ENCODE measurements at places on chromosomes 4 and X.

- DNase-seq: no peak
These were observed 12.5 kb downstream of the ALB start for GRCh38 chr4:73416423-73417087.

GRCh38 chrX:12954981-12955380 lies 19.9 kb upstream of the TMSB4X start:
- DNase-seq: no peak

DNA sequence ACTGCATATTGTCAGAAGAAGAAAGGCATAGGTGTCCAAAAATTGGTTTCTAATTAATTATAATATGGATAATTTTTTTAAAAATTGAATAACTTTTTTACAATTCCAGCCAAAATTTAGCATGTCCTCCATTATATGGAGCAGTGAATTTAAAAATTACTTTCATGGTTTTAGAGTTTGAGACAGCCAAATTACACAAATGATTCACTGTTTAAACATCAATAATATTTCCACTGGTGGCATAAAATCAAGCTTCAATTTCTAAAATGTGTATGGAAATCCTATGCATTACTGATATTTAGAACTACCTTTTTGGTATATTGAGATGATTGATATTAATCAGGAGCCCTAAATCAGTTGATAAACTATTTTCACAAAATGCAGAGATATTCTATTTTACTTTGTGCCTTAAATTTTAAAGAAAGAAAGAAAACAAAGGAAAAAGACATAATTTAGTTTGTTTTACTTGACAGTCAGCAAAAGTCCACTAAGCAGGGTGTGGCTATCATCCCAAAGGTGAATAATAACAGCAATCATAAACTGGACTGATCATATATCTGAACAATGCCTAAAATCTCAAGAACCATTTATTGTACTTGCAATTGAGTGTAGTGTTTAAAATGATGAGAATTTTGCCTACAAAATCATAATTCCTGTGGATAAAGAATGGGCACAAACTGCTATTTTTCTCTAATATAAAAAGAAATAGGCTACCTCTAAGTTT lies 34.2 kb downstream of the KLHL34 start:
- no peak for DNase-seq

- no peak for DNase-seq
These were observed 37.1 kb upstream of the ELF2 start for GRCh38 chr4:139214039-139214534.

GRCh38 chr4:1959104-1959384 lies 49.7 kb downstream of the NELFA start:
- no peak for DNase-seq

DNA sequence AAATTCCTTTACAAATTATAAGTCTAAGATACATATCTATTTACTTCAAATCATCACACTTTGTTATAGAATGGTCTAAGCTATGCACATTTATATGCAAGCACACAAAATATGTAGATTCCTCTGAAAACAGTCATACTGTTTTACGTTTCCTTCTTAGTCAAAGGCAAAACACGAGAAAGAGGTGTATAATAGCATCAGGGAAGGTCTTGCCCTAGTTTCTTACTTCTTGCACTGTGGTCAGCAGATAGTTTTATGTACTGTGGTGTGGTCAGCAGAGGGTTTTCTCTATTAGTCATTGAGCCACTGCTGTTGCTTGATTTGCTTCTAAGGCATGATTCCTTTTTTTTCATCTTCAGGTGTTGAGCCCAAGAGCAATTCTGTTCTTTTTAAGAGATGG lies 117.7 kb downstream of the ADAM29 start:
- DNase-seq: no peak

DNA sequence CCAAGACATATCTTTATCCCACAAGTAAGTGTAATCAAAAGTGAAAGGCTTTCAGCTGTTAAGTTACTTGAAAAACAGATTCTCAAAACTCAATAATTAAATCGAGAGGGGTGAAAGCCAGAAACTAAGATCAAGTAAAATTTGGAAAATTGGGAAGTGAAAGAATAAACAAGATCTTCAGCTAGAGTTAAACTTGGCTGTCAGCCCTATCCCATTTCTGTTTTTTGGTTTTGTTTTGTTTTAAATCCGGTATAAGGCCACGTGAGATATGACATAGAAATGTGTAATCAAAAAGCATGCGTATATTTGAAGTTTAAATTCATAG lies 856.8 kb downstream of the STIM2 start:
- no peak for DNase-seq

- DNase-seq: no peak
These were observed 36.3 kb upstream of the AGA start for GRCh38 chr4:177478496-177478895.

- DNase-seq: no peak
These were observed 175.2 kb upstream of the ADAMTS3 start for GRCh38 chr4:72744103-72744725.

GRCh38 chr4:15402974-15403373 lies 24.9 kb upstream of the C1QTNF7 start:
- DNase-seq: no peak

DNA sequence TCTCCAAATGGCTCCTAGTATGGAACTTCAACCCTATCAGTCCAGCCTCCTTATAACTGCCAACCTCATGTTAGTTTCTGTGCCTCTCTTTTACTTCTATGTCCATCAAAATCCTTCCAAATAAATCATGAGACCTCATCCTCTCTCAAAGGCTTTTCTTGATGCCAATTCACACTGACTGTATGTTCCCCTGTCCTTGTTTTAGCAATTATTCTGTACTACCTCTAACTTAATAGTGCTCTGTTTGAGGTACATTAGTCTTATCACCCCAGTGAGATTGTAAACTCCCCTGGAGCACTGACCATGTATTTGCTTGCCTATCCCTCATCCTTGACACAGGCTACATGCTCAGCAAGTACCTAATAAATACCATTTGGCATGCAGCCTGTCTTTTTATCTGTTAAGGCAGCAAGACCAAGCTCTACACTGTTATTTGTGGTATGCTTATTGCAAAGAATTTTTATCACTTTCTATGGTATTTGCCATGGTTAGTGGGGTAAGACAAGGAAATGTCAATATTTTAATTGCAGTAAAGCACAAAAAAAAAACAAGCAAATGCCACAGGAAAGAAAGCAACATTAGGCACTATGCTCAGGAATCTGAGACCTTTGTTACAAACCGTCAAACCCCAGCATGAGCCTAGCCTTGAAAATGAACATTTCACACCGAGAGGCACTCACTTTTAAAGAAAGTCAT lies 119.2 kb downstream of the SMARCA1 start:
- DNase-seq: no peak

DNA sequence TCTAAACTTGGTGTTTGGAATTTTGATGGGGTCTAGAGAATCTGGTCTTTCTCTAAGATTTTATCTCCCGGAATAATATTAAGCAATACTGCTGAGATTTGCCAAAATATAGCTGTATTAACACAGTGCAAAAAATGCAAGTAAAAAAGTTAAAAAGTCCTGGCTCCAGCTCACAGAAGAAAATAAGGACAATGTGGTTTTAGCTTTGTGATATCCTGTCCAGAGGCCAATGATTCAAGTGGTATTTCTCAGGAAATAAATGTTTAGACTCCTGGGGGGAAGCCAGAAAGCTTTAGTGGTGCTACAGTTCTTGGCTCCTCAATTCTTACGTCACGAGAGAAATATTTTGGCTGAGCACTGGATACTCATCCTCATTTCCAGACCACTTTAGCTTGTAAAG lies 40.9 kb upstream of the IL13RA2 start:
- no peak for DNase-seq

DNA sequence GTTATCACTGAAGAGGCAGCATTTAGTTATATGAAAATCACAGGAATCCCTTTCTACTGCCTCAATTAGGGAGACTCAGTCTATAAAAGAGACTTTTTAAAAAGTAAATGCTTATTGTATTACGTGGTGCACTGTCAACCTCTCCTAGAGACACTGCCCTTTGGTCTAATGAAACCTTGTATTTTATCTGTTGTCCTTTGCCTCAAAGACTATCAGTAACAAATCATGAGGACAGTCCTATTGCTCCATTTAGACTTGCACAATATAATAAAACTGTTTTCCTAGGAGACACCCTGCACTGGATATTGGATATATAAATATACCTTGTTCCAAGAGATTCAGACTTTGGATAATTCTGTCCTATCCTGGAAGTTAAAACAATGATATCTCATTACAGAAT lies 34.2 kb downstream of the VCX3A start:
- no peak for DNase-seq

GRCh38 chrX:115368876-115369275 lies 79.4 kb downstream of the LUZP4 start:
- DNase-seq: no peak

Data from Jurkat, Clone E6-1 (cell line).